Activated CD4-positive, CD25-positive, alpha-beta regulatory T cell treated with anti-CD3 and anti-CD28 coated beads, Interleukin-2, amount 50 U/mL, for 24 hours (primary cell): ENCODE measurements at places on chromosomes 5 and 9.
A peak's percentile ranks its signal among the peaks of the same experiment; 100 is the strongest.

GRCh38 chr5:448061-448765 lies 5.2 kb downstream of the EXOC3 start:
- no peak for ATAC-seq

GRCh38 chr5:96321345-96321744 lies 111.7 kb downstream of the PCSK1 start:
- ATAC-seq = no peak

DNA sequence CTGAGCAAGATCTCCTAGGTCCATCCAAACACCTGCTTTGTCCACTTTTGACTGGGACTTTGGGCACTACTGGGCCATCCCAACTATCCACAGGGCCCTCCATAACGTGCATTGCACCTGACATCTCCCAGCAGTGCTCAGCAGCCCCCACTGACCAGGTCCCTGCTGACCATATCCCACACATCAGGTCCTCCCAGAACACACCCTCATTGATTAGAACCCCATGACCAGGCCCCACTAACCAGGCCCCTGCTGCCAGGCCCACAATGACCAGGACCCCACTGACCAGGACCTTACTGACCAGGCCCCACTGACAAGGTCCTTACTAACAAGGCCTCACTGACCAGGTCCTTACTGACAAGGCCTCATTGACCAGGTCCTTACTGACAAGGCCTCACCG lies 93.9 kb upstream of the CTSV start:
- no peak for ATAC-seq

- no peak for ATAC-seq
Observed at GRCh38 chr9:133768859-133769510, 30.8 kb upstream of the SARDH start.

DNA sequence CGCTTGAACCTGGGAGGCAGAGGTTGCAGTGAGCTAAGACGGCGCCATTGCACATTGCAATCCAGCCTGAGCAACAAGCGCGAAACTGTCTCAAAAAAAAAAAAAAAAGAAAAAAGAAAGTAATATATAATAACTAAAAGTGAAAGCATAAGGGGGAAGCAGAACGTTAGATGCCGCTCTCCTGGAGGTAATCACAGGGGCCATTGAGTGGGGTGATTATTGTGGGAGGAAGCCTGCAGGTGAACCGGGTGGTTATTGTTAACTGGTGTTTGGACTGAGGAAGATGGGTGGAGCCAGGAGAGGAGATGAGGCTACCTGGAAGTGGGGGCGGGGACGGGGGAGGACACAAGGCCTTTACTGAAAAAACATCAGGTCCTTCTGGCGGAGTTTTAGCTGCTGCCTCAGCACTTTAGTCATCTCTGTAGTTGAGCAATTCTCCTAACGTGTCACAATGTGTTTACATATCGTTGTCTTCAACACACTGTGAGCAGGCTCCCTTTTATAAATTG lies 5.3 kb upstream of the TJP2 start:
- ATAC-seq = peak; percentile 89

DNA sequence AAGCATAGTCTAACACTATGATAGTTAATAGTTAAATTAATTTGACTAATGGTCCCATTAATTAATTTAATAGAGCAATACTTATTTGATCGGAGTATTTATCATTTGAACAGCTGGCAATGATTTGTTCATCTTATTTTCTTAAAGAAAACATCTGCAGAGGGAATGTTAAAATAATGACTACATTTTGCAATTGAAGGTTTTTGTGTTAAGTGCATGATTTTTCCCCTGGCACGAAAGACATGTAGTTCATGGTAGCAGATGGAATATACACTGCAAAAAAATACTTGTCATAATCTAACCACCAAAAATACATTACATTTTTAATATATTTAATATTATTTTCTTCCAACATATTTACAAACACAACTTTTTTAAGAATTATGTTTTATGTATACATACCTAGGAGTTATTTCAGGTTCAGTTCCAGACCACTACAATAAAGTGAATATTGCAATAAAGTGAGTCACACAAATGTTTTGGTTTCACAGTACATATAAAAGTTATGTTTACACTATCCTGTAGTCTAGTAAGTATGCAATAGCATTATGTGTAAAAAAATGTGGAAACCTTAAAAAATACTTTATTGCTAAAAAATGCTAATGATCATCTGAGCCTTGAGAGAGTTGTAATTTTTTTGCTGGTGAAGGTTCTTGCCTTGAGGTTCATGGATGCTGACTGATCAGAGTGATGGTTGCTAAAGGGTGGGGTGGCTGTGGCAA lies 292.6 kb upstream of the DAB2 start:
- no peak for ATAC-seq

DNA sequence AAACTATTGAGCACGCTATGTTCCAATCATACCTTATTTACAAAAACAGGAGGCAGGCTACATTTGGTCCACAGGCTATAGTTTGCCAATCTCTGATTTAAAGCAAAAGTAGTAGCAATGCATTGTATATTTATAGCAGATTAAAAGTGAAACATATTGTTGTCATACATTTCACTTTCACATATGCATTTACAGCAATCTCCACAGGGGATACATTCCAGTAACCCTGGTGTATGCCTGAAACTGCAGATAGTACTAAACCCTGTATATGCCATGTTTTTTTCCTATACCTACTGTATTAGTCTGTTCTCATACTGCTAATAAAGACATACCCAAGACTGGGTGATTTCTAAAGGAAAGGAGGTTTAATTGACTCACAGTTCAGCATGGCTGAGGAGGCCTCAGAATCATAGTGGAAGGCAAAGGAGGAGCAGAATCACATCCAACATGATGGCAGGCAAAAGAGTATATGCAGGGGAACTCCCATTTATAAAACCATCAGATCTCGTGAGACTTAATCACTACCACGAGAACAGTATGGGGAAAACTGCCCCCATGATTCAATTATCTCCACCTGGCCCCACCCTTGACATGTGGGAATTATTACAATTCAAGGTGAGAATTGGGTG lies 5.9 kb upstream of the CSF1R start:
- ATAC-seq = no peak

- no peak for ATAC-seq
Observed at GRCh38 chr9:100377015-100377414, 24.3 kb upstream of the TEX10 start.

- ATAC-seq = no peak
Observed at GRCh38 chr5:138955013-138955660, 80.0 kb upstream of the LRRTM2 start.

- ATAC-seq = peak; percentile 1
Observed at GRCh38 chr5:126778675-126779403, 1.9 kb downstream of the LMNB1 start.

DNA sequence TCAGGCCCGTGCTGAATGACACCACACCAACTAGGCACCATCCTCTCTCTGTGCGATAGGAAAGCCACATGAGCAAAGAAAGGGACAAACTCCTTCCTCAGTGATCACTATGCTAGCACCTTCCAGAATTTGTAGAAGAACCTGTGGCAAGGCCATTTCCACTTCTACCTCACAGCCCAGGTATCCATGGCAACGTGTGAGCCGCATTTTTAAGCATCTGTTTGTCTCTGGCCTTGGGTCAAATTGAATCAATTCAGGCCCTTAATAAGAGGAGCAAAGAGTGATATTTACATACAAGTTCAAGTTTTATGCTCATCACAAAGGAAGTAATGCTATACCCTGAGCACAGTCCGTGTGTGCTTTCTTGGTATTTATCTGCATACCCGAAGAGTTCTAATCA lies 179.3 kb downstream of the SLC12A2 start:
- ATAC-seq = no peak

DNA sequence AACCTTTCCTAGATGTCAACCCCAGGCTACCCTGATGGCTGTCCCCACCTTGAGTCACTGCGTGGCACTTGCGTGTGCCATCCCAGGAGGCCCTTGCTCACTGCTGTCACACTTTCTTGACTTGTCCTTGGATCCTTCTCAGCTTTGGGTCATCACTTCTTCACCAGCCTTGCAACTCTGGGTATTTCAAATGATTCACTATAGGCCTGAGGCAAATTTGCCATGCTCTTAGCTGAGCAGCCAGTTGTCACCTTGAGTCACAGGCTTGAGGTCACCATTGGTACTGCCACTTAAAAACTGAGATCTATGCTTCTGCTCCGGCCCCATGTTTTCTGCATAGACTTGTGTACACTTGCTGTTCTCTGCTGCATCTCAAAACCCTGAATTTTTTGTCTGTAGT lies 84.7 kb downstream of the BASP1 start:
- no peak for ATAC-seq
